ENCODE measurements at places on chromosomes 13 and 19.

GRCh38 chr13:37385248-37385647, 213.3 kb downstream of the POSTN start:
- DNase-seq = no peak

GRCh38 chr13:95656386-95657015, 12.0 kb upstream of the DZIP1 start:
- no peak for DNase-seq

DNA sequence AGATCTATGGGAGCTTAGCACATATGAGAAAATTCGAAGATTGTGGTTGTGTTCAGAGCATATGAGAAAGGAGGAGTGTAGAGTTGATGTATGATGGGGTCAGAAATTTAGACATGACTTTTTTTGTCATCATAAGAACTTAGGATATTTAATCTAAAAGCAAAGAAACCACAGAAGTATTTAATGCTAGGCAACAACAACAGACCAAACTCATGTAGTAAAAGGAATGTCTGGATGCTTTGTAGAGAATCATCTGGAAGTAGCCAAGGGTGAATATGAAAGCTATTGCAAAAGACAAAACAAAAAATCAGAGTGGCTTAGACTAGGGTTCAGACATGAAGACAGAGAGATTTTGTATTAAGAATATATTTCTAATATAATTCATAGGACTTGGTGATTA, 190.3 kb downstream of the SLITRK1 start:
- DNase-seq = no peak

- DNase-seq = no peak
These were observed 55.0 kb downstream of the MRPL57 start for GRCh38 chr13:21231426-21231940.
